ENCODE measurements at places on chromosomes 6 and 20.

DNA sequence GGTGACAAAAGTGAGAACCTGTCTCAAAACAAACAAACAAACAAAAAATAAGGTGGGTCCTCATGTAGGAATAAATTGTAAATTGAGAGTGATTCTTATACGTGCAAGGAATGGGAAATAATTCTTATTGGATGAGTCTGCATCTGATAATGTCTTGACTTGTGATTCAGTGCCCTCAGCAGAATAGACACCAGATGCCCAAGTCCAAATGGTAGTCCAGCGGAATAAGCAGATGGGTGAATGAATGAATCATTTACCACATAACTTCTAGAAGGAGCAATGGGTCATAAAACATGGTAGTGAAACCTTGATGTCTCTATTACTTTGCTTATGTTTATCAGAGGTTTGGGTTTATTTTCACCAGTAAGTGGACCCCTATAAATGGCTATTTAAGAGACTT lies 747.7 kb downstream of the PHF3 start:
- DNase-seq: no peak

DNA sequence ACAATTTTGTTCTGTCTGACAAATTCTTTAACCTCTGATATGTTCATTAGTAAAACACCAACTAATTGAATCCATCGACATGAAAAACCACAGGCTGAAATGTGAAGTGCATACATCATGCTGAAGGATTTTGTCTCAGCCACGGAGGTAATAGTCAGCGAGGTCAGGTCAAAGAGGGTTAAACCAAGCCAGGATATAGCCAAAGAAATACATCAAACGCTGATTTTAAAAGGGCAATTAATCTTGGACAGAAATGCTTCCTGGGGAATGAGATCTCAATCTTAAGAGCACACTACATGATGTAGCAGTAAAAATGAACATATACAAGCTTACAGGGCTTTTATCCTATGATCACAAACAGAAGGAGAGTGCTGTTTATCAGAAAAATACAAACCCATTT lies 106.7 kb downstream of the PRDM1 start:
- DNase-seq: no peak

- DNase-seq: no peak
Observed at GRCh38 chr20:23856736-23857135, 22.8 kb downstream of the CST5 start.

GRCh38 chr6:44388135-44388487 lies 605 bp downstream of the CDC5L start:
- no peak for DNase-seq

GRCh38 chr20:460180-460579 lies 2.2 kb downstream of the TBC1D20 start:
- no peak for DNase-seq

GRCh38 chr6:120348926-120349325 lies 985.4 kb downstream of the TBC1D32 start:
- DNase-seq: no peak

GRCh38 chr6:56552187-56553130 lies 90.2 kb downstream of the DST start:
- DNase-seq: no peak

DNA sequence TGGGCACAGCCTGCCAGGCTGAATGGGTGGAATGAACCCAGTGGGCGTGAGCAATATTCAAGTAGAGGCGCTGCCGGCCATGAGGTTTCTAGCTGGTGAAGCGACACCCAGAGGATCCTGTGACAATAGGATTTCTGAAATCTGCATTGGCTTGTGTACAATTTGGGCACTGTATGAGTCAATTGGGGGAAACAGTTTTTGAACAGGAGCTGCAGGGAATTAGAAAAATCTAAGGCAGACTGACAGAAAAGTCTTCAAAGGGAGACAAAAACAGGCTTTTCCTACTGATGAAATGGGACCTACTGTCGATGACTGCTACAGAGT lies 148.8 kb upstream of the PROKR2 start:
- no peak for DNase-seq

DNA sequence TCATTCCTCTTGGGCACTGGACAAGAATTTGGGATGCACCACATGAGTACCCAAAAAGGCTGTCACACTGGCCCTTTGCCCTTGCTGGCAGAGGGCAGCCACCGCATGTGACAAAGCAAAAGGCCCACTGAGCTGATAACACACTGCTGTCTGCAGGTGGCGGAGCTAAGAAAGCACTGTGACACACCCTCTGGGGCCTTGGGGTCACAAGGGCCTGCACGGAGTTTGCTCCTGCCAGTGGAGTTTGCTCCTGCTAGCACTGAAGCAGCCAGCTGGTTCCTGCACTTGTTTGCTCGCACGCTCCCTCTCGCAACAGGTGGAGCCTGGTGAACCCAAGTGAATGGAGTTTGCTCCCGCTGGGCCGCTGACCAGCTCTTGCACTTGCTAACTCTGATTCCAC lies 132.6 kb downstream of the LCA5 start:
- DNase-seq: no peak

All from left renal pelvis (tissue), 4 donors.